Endothelial cell of umbilical vein (primary cell): ENCODE measurements at places on chromosomes 4 and X. TPM values are rescaled to one million over a fixed set of nuclear protein-coding genes. Genes with fewer than 3 reads are reported as not detected.
A peak's percentile ranks its signal among the peaks of the same experiment; 100 is the strongest.

Gene NWD2
- total RNA-seq, result not detected in 2 replicates

DNA sequence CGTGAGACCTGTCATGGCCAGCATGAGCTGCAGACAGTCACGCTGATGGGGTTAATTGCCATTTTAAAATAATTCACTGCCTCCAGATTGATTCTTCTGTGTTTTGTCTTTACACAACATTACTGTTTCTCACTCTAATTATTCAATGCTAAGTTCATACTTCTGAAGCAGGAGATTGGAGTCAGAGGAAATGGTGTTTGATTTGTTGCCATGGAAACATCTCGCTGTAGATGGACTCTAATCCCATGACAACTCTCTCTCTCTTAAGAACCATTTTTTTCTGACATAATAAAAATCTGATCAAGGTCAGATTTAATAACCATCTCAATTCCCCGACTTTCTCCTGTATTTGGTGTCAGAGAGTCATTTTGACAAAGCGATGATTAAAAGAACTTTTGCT, 209.0 kb downstream of the IDS start:
- no peak for DNase-seq
- no peaks in the 10 kb centered on the region for H3K36me3 ChIP-seq
- H3K27me3 ChIP-seq, result no peaks in the 10 kb centered on the region

- peak overlapping the region; percentile 10 for H3K4me3 ChIP-seq
- H3K27me3 ChIP-seq, result no peaks in the 10 kb centered on the region
- peaks cover 25% of the 10 kb centered on the region for H3K4me1 ChIP-seq
- no peaks in the 10 kb centered on the region for H3K36me3 ChIP-seq
Observed at GRCh38 chr4:110091434-110092140, 106.8 kb downstream of the ELOVL6 start.

DNA sequence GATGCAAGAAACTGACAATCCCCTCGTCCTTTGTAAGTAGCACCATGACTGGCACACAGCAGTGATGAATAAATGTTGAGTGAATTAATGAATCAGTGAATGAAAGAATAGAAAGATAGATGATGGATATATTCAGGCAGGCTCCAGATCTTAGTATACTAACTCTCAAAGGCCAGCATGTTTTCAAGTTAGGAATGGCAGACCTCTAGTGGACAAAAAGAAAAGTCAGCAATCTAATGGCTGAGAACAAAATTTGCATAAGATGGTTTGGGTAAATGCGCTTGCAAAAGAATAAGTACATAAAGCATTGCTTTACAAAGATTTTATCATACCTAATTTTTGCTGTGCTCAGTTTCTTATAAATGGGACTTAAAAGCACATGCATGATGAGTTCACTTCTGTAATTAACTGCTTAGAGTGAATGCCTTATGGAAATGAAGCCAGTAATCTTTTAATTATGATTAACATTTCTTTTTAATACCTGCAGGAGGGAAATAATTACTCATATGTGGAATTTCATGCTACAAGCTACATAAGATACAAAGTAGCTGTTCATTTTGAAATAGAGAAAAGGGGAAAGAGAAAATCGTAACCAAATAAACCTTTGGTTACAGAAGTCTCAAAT, 126.9 kb upstream of the GPRIN3 start:
- H3K27ac ChIP-seq, result no peak overlapping the region
- no peaks in the 10 kb centered on the region for H3K4me1 ChIP-seq
- H3K27me3 ChIP-seq, result peaks cover 2% of the 10 kb centered on the region
- peak; percentile 46 for DNase-seq
- no peak overlapping the region for H3K4me3 ChIP-seq

DNA sequence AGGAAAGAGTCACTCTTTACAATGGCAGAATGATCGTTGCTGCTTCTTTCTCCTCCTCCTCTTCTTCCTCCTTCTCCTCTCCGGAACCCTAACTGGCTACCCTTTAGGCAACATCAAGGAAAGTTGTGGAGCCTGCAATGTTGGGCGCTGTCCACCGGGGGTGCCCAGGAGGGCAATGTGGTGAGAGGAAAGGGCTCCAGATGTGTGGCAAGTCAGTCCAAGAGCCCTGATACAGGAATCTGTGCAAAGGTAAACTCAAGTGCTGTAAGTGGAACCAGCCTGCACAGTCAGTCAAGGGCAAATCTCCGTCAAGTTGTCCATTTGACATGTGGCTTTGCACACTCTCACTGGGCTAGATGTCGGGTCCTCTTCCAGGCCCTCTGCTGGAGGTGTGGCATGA, 2.8 kb downstream of the RTL5 start:
- no peak overlapping the region for H3K27ac ChIP-seq
- no peak overlapping the region for H3K4me3 ChIP-seq
- peaks cover 5% of the 10 kb centered on the region for H3K36me3 ChIP-seq
- DNase-seq, result no peak
- peaks cover 42% of the 10 kb centered on the region for H3K4me1 ChIP-seq
- no peaks in the 10 kb centered on the region for H3K27me3 ChIP-seq
